NCI-H2081 treated with DMSO at 0.1 percent for 48 hours (cell line): ENCODE measurements at places on chromosomes 12 and 14.

- no peak for DNase-seq
Measured at GRCh38 chr12:50213439-50213838, 46.3 kb upstream of the CERS5 start.

- no peak for DNase-seq
Measured at GRCh38 chr12:92485351-92486348, 217.1 kb upstream of the PLEKHG7 start.

DNA sequence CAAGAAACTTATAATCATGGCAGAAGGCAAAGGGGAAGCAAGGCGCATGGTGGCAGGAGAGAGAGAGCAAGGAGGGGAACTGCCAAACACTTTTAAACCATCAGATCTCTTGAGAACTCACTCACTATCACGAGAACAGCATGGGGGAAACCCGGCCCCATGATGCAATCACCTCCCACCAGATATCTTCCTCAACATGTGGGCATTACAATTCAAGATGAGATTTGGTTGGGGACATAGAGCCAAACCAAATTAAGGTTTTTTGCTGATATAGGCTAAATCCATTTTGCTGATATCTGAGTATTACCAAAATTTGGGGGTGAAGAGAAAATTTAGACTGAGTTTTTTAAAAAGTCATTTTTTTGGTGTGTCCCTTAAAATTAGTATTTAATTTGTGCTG, 54.9 kb upstream of the TMX1 start:
- no peak for DNase-seq

- no peak for DNase-seq
Measured at GRCh38 chr12:28704477-28705169, 444.5 kb upstream of the FAR2 start.

GRCh38 chr14:75260025-75260763, 18.4 kb upstream of the FOS start:
- no peak for DNase-seq

DNA sequence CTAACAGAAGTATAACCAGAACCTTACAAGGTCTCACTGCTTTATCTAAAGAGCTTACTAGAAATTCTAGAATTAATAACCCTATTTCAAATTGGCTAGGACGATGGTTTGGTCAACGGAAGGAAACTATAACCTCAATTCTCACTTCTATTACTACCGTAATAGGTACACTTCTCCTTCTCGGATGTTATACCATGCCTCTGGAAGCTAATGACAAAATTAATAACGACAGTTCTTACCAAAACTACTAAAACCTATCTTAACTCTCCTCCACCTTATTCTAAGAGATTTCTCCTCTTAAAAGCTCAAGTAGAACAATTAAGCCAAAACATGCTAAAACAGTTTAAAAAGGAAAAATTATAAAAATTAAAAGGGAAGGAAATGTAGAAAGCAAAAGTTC, 23.7 kb upstream of the UBC start:
- DNase-seq, result no peak

- no peak for DNase-seq
Measured at GRCh38 chr14:90027842-90028241, 34.0 kb upstream of the KCNK13 start.

DNA sequence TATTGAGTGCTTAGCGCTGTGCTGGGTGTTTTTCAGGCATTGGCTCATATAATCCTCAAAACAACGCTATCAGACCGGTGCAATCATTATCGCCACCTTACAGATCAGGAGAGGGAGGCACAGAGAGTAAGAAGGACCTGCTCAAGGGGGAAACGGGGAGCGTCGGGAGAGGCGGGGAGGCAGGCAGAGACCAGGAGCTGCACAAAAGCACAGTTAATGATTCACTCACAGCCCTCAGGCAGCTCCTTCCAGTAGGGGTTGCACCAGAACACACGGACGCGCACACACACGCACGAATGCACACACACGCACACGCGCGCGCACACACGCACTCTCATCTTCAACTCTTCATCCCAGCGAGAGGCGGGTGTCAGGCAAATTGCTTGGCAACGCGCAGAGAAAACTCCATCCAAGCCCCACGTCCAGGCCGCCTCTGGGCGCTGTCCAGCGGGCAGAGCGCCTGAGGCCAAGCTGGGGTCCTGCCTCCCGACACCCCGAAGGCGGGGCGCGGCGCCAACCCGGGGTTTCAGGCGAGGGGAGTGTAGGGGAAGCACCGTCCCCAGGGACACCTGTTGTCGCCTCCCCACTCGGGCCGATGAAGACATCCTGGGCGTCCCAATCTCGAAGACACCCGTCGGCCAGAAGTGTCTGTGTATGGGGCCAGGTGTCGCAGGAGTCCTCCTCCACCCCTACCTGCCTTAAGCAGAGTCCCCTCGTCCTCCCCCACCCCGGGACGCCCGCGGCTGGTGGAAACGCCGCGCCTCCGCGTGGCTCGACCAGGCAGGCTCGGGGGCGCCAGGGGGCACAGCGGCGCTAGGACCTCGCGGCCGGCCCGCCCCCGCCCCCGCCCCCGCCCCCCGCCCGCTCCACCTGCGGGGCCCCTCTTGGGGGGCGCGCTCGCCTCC, 35.5 kb upstream of the STON2 start:
- DNase-seq, result no peak

GRCh38 chr12:120091371-120092090, 25.0 kb downstream of the RAB35 start:
- no peak for DNase-seq

- no peak for DNase-seq
Measured at GRCh38 chr14:40312296-40312695, 880.1 kb upstream of the FBXO33 start.

GRCh38 chr12:41277100-41277945, 89.2 kb downstream of the PDZRN4 start:
- no peak for DNase-seq

DNA sequence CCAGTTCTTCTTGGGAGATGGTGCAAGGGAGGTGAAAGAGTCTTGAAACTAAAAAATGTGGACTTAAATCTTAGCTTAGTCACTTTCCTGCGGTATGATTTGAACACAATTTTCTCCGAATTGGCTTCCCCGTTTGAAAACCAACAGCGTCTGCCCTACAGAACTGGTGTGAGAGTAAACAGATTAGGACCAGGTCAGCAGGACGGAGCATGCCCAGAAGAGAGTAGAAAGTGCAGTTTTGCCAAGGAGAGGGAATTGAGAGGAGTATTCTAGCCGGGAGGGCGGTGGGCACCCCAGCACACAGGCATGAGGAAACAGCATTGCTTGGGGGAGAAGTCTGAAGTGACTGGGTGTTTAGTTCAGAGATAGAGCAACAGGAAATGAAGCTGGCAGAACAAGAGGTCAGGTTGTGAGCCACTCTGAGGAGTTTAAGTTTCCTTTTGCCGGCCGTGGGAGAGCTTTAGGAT, 927.1 kb downstream of the VRK1 start:
- no peak for DNase-seq

GRCh38 chr14:78164226-78164853, 5.8 kb upstream of the NRXN3 start:
- no peak for DNase-seq

- no peak for DNase-seq
Measured at GRCh38 chr12:55724226-55724939, 4.2 kb downstream of the RDH5 start.

- no peak for DNase-seq
Measured at GRCh38 chr12:115870021-115870420, 407.5 kb downstream of the MED13L start.

GRCh38 chr14:39469094-39469710, 37.0 kb upstream of the FBXO33 start:
- DNase-seq, result no peak

DNA sequence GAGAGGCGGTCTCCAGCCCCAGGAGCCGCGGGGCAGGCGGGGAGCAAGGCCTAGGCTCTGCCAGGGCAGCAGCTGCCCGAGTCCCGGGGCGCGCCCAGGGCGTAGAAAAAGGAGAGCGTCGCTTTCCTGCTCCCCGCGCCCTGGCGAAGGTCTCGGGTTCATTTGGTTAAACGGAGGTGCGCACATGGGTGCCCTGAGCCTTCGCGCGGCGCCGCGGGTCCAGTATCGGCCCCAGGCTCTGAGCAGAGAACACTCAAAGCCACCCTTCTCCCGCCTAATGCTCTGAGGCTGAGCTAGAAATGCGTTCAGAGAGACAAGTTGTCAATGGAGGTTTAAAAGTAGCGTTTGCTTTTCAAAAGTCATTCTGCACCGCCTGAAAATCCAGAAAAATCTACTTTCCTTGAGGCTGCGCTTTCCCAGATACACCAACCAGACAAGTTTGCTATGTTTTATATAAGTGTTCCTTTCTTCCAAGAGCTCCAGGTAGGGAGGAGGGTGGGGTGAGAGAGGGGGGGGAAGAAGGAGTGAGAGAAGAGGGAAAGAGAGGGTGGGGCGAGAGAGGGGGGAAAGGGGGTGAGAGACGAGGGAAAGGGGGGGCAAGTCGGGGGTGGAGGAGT, 1.5 kb downstream of the TMEM132C start:
- DNase-seq, result no peak

DNA sequence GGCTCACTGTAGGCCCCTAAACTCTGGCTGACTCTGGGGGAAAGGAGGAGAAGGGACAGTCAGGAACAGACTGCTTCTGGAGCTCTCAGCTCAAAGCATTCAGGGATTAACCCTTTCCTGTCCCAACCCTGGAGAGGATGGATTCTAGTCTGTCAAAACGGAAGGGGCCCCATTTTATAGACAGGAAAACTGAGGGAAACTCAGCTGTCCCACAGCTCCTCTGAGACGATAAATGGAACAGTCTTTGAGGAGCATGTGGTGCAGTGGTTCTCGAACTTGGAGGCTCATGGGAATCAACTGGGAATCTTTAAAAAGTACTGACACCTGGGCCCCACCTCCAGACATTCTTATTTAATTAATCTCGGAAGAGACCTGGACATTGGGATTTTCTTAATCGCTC, 23.7 kb downstream of the SRRM4 start:
- no peak for DNase-seq

DNA sequence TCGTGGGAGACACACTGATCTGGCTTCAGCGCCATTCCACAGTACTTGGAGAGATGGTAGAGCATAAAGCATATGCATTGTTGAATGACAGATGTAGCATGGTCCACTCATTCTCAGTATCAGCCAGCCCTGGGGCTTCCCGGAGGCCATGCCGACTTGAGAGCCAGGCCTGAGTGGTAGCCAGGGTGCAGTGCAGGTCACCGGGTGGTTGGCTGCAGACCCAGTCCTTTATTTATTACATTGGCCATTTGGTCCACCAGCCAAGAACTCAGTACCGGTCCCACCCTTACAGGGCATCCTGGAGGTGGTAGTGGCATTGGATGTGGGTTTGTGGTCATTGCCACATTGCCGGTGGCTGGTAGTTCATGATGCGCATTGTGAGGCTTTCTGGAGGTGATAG, 121.6 kb upstream of the RTL1 start:
- DNase-seq, result no peak

DNA sequence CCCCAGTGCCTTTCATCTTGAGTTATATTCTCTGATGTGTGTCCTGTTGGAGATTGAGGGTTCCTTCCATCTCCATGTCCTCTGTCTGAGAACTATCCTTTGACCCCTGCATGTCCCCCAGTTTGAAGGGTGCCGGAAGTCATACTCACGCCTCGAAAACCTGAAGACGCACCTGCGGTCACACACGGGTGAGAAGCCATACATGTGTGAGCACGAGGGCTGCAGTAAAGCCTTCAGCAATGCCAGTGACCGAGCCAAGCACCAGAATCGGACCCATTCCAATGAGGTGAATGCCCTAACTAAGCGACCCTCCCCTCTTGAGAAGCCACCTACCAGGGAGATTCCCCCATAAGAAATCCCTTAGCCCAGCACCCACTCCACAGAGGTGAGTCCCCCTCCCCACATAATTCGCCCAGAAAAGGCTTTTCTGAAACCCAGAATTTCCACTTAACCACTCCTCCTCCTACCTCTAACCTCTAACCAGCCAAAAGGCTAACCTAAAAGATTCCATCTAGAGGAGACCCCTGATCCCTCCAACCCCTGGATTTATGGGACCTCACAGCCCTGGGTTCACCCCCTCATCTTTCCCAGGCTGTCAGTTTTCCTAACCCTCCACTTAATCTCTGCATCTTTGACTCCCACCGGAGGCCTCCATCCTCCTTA, 7.8 kb downstream of the GLI1 start:
- DNase-seq, result no peak

- no peak for DNase-seq
Measured at GRCh38 chr14:32059702-32060101, 17.4 kb upstream of the ARHGAP5 start.

GRCh38 chr12:18581232-18581962, 156.4 kb downstream of the PLCZ1 start:
- no peak for DNase-seq

- DNase-seq, result no peak
Measured at GRCh38 chr14:32258336-32258993, 55.4 kb upstream of the RNU6-8 start.

GRCh38 chr14:74048281-74048680, 29.1 kb downstream of the BBOF1 start:
- DNase-seq, result no peak

GRCh38 chr14:60771117-60771516, 36.6 kb downstream of the MNAT1 start:
- no peak for DNase-seq

GRCh38 chr12:66241061-66242043, 52.3 kb downstream of the IRAK3 start:
- DNase-seq, result no peak

DNA sequence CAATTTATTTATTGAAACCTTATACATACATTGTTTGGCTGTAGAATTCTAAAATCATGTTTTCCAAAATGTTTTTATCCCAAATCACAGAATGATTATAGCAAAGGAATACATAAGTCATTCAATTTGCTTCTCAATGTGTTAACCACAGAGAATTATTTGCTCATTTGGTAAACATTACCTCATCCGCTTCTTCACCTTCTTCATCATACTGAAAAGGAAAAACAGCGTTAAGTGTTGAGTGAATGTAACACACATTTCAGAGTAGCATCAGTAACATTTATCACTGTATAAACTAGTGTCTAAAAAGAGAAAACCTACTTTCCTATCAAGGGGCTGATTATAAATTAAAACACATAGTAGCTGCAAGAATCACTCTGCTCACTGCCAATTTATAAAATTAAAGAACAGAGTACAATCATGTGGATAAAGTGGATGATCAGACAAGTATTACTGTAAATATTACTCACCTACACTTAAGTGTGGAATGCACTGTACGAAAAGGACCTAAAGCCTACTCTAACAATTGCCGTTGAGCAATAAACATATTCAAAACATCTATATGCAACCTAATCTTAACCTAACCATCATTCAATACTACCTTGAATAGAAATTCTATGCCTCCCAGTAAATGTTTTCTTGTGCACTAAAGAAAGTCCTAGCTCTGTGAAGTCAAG, 18.1 kb upstream of the PHLDA1 start:
- DNase-seq, result no peak
